Activated CD4-positive, alpha-beta memory T cell treated with anti-CD3 and anti-CD28 coated beads for 36 hours (primary cell): ENCODE measurements at places on chromosomes 7 and 10. TPM values are rescaled to one million over a fixed set of nuclear protein-coding genes. Genes with fewer than 3 reads are reported as not detected.

GRCh38 chr7:262251-262572 lies 27.8 kb upstream of the FOXL3 start:
- DNase-seq = no peak

GRCh38 chr10:106722524-106722923 lies 442.0 kb downstream of the SORCS1 start:
- DNase-seq = no peak

DNA sequence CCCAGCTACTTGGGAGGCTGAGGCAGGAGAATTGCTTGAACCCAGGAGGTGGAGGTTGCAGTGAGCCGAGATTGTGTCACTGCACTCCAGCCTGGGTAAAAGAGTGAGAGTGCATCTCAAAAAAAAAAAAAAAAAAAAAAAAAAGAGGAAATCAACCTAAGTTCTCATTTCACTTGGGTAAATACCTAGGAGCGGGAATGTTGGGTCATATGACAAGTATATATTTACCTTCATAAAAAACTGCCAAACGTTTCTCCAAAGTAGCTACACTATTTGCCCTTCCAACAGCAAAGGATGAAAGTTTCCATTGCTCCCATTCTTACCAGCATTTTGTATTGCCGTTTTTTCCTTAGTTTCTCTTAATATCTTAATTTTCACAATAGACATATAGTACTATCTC lies 9.8 kb downstream of the P4HA1 start:
- DNase-seq = no peak

DNA sequence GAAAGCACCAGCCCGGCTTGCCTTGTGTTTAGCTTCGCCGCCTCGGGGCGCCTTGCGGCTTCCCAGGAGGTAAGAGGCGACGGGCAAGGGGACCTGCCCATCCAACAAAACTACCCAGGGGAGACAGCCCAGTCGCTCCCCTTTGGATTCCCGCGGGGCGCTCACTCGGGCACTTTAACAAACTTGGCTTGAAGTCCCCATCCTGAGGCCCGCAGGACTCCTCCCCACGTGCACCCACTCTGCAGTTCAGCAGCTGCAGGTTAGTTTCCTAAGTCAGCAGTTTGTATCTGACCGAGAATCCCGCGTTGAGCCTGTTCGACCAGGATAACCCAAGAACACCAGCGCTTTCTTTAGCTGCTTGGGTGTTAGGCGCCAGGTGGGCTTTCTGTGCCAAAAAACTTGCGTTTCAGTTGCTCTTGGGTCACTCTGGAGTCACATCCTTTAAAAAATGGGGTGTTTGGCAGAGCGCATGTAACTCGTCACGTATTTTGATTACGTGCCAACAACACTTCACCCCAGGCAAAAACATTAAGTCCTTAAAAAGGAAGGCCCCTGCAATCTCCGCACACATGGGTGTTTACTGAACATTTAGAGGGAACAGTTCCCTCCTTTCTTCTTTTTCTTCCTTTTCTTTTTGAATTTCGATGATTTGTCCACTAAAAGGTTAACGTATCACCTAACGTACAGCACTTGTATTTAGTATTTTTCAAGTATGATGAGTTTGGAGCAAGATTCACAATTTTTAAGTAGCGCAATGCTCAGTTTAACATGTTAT lies 876 bp downstream of the DNAH11 start:
- no peak for DNase-seq

Gene LIPN
- total RNA-seq = not detected

GRCh38 chr10:71297343-71297742 lies 21.7 kb upstream of the SLC29A3 start:
- no peak for DNase-seq

- no peak for DNase-seq
Measured at GRCh38 chr10:131803860-131804425, 96.9 kb upstream of the PPP2R2D start.

- no peak for DNase-seq
Measured at GRCh38 chr7:106731187-106731586, 70.2 kb upstream of the CCDC71L start.
